Activated naive CD4-positive, alpha-beta T cell treated with anti-CD3 and anti-CD28 coated beads for 36 hours (primary cell): ENCODE measurements at places on chromosomes 7 and 10. TPM values are rescaled to one million over a fixed set of nuclear protein-coding genes. Genes with fewer than 3 reads are reported as not detected.

- peak overlapping the region; percentile 92 for H3K27ac ChIP-seq
- DNase-seq = no peak
- H3K27me3 ChIP-seq = no peaks in the 10 kb centered on the region
- peaks cover 49% of the 10 kb centered on the region for H3K4me1 ChIP-seq
Measured at GRCh38 chr7:99406557-99406956, 1.8 kb downstream of the PDAP1 start.

DNA sequence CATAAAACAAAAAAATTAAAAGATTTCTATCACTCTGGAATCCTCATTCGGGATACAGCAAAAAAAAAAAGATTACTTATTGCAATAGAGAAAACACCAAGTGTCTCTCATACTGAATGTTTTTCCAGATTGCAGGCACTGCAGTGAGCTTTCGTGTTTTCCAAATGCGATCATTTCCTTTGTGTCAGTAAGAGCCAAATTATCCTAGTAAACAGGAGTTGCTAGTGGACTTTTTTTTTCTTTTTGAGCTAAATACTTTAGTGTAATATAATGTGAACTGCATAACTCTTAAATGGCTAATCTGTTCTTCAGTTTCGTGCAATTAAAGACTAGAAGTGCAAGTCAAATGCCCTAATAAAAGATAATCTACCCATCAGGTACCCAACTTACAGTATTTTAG is 44.4 kb upstream of the TOMM7 start:
- H3K27me3 ChIP-seq = no peaks in the 10 kb centered on the region
- H3K27ac ChIP-seq = no peak overlapping the region
- peaks cover 24% of the 10 kb centered on the region for H3K4me1 ChIP-seq
- H3K4me3 ChIP-seq = no peak overlapping the region

DNA sequence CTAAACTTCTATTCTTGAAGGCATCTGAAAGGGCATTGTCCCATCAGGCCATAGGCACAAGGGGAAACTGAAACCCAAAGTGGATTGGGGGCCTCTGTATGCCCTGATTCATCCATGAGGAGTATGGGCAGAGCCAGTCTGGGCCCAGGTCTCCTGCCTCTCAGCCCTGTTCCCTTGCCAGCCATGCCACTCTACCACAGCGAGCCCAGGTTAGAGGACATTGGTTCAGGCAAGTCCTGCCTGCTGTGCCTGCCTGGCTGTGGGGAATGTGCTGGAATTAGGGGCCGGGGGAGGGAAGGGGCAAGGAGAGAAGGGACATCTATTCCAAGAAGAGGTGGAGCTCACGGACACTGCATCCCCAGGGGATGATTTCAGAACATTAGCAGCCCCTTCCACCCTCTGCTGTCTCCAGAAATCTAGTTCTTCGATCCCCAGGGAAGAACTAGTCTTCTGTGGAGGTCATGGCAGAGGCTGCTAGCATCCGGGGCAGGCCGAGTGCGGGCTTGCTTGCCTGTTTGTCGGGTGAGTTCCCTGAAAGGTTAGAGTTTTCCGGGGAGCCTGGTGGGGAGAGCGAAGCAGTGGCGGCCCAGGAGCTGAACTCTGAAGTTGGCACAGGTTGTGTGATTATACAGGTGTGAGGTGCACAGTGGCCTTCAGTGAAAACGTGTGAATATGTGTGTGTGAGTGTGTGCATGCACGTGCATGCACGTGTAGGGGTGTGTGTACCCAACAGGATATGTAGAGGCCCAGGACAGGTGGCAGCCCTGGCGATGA is 37.8 kb downstream of the TBATA start:
- H3K4me1 ChIP-seq = no peaks in the 10 kb centered on the region
- no peaks in the 10 kb centered on the region for H3K27me3 ChIP-seq
- DNase-seq = no peak
- H3K4me3 ChIP-seq = no peak overlapping the region
- H3K36me3 ChIP-seq = no peaks in the 10 kb centered on the region

DNA sequence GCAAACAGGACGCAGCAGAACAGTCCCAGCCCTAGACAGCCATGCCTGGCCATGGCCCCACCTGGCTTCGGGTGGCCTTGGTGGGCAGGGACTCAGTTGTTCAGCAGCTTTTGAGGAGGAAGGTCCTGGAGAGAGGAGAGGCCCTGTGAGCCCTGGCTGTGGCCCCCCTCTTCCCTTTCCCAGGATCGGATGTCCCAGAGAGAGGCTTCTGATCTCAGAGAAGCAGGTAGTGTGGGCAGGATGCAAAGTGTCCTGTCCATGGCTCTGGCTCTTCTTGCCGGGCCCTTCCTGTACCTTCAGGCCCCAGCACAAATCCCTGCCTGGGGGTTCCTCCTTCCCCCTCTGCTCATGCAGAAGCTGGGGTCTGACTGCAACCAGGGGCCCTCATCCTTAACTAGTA is 1.6 kb downstream of the PRRT4 start:
- H3K36me3 ChIP-seq = no peaks in the 10 kb centered on the region
- H3K27me3 ChIP-seq = peaks cover 38% of the 10 kb centered on the region
- H3K4me1 ChIP-seq = peaks cover 22% of the 10 kb centered on the region
- no peak overlapping the region for H3K4me3 ChIP-seq

Gene HMX3
- 0.32 TPM for total RNA-seq
